GF-D8 (cell line): ENCODE measurements at places on chromosomes 6 and 20.

DNA sequence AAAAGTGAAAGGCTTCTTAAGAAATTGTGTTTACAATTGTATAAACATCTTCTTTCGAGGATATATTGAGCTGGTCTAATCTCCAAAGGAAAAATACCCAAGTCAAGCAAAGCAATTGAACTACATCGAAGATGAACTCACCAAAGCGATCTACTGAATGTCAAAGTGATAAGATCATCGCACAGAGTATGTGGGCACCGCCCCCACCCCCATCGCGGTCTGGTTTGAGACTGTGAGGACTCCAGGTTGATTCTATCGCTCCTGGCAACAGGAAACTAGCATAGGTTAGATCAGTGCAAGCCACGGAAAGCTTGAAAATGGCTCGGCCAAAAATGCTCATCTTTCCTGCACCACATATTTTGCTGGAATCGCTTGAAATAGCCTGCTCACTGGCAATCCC, 133.2 kb upstream of the RPS6KA2 start:
- no peak for DNase-seq

GRCh38 chr20:23668477-23668951, 20.3 kb downstream of the CST4 start:
- DNase-seq, result no peak

- DNase-seq, result no peak
Measured at GRCh38 chr6:170151804-170152123, 139.1 kb downstream of the DLL1 start.

DNA sequence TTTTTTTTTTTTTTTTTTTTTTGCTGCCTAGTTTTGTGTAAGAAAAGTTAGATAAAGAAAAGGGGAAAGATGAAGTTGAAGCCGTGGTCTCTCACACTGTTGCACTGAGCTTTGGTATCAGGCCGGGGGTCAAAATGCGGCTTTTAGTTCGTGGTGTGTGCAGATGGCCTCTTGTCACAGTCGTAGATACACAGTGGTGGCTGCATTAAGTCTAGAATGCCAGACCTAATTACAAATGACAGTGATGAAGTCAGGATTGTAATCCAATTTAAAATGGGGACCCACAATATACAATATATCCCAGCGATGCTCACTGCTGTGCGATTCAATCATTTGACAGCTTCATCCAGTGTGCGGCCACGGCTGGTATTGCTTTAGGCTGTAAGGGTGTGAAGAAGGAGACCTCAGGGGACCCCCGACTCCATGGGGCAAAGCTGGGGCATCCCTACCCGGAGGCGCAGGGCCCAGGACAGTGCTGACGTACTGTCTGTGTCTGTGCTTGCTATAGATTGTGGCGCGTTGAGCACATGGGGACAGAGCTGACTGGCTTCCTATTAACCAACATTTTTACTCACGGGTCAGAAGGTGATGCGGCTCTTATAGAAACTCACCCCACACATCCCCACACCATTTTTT, 210.0 kb upstream of the SOX4 start:
- no peak for DNase-seq

DNA sequence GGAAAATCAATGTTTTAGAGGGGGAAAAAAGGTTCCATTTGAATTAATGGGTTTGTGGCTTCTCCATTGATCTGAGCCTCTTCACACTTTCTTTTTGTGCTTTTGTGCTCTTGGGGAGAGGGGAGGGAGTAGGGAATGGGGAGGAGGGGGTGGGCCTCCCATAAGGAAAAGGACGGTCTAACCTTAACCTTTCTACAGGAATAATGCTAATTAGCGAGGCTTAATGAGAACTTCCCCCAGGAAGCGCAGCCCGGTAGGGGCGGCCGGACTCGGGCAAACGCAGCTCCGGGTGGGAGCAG, 103.0 kb downstream of the NOL4L start:
- DNase-seq, result no peak

DNA sequence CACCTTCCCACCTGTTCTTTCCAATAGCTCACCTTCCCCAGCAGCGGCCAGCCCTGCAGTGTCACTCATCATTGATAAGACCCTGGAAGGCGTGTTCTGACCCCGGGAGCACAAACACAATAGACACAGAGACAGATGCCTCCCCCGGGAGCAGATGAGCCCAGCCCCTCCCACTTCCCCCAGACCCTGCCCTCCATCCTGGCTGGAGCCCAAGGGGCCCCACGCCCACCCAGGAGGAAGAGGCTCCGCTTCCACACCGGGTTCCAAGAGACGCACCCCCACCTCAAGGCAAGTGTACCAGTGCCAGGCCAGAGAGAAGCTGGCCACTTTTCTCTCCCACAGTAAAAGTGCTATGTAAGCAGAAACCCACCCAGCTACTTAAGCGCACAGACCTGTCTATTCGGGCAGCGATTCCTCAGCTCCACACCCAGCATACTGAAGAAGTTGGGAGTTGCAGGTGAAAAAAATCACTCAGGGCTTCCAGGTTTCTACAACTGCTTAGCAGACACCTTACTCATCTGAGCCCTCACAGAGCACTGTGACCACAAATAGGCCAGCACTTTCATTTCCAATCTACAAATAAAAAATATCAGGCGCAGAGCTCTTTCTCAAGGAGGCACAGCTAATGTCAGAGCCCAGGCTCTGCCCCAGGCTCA, 93.4 kb upstream of the NXT1 start:
- no peak for DNase-seq

DNA sequence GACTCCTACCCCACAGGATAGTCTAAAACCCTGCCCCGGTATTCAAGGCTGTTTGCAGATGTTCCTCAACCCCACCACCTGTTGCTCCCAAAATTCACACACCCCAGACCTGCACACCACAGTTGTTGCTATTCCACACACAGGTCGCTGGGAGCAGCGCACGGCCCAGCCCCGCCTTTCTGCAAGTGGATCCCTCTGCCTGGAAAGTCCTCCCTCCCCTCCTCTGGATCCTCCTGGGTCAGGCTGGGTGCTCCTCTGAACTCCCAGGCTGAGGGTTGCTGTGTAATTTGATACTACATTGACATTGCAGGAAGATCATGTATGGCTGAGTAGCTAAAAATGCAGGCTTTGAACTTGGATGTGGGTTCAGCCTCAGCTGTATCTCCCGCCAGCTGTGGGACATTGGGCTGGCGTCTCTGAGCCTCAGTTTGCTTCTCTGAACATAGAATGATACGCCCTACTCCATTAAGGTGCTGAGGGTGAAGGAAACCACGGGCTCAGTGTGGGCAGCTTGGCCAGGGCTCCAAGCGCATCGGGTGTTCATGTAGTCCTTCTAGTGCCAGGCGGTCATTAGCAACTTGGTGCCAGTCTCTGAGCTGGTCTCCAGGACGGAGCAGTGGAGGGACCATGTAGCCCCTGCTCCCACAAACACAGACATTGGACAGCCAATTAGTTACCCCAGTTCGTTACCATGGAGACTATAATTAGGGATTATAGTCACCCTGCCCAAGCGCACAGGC, 13.9 kb upstream of the CCN5 start:
- no peak for DNase-seq

DNA sequence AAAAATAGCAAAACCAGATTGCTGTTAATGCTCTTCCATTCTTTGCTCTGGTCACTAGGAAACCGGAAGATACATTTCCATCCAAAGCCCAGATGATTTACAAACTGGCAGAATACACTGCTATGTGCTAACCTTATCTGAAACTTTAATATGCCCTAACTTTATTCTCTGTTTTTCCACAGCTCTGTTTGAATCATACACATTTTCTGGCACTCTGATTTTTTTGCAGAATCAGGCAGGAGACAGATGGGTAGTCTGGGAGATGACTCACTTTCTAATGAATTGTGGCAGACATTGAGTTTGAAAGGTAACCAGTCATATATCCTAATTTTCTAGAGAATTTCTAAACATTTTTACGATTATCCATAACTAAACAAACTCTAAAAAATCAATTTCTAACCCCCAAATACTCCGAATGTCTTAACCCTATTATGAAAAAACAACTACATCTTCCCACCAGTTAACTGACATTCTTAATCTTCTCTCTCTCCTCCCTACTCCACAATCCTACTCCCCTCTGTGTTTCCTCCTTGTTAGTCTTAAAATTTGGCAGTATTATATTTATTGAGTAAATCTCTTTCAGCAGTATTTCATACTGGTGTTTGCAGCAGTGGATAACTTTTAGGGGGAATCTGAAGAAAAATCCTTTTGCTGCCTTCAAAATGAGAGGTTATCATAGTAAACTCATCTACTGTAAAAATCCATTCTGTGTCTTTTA, 63.5 kb downstream of the MAN1A1 start:
- DNase-seq, result no peak

GRCh38 chr6:29831776-29832175, 4.2 kb downstream of the HLA-G start:
- no peak for DNase-seq

- no peak for DNase-seq
Measured at GRCh38 chr6:43942011-43942442, 172.0 kb downstream of the VEGFA start.

GRCh38 chr6:81590314-81590691, 162.2 kb downstream of the TENT5A start:
- no peak for DNase-seq

DNA sequence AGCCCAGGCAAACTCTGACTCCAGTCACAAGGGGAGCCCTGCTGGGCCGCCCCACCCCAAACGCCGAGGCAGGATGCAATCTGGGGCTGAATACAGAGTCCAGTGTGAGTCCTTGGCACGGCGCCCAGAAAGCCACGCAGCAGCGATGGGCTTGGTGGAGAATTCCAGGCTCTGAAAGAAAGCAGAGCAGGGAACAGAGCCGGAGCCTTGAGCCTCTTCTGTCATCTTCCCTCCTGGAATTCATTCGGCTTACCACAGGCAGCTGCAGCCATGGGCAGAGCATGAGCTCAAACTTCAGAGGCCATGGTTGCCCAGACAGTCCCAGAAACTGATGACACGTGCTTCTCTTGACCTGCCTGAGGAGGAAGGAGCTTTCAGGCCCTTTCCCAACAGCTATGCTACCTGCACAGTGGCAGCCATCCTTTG, 441.1 kb upstream of the JARID2 start:
- no peak for DNase-seq

DNA sequence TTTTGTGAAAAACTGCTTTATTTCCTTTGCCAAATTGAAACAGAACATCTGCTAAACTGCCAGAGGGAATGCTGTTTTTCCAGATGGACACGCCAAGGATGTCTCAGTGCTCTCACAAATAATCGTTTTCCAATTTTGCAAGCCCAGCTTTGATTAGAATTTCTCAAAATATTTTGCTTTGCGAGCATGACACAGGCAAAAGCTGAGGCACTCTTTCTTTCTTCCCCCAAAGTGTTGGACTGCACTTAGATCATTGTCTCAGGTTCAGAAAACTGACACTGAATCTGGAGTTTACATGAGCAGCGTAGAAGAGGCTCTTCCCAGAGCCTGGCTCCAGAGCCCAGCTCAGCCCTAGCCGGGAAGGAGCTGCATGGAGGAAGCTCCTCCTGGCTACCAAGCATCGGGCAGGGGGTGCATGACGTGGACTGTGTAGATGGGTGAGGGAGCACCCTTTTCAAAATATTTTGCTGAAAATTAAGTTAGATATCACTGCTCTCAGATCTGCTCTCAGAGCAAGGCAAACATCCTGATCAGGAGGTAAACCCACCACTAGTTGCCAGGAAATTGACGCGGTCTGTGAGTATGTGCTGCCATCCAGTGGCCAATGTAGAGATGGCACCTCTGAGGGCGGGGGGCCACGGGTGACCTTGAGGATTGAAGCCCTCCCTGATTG, 107.5 kb downstream of the SLC22A3 start:
- DNase-seq, result no peak

DNA sequence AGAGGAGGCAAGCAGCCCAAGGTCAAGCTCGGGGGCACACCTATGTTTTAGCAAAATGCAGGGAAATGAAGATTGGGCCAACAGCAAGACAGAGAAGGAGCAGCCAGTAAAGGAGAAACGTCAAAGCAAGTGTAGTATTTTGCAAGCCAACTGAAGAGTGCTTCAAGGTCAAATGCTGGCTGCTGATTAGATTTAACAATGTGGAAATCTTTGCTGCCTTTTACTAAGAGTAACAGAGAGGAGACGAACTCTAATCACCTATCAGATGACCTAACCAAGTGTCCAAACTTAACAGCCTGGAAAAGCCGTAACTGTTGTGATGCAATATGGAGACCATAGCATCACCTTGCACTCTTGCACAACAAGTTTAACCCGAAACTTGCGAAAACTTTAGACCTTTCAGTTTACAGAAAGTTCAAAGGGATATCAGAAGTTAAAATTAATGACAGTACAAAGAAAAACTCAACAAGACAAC, 30.4 kb downstream of the AKIRIN2 start:
- DNase-seq, result peak; percentile 52

- DNase-seq, result no peak
Measured at GRCh38 chr6:36050947-36051710, 23.5 kb downstream of the MAPK14 start.

GRCh38 chr6:125519367-125519766, 217.6 kb upstream of the HDDC2 start:
- no peak for DNase-seq
